ENCODE measurements at places on chromosomes 2 and 18.

- DNase-seq: no peak
- H3K36me3 ChIP-seq: no peaks in the 10 kb centered on the region
- H3K4me1 ChIP-seq: no peaks in the 10 kb centered on the region
- H3K4me3 ChIP-seq: no peak overlapping the region
Observed at GRCh38 chr2:71600555-71600954, 147.2 kb downstream of the DYSF start.

DNA sequence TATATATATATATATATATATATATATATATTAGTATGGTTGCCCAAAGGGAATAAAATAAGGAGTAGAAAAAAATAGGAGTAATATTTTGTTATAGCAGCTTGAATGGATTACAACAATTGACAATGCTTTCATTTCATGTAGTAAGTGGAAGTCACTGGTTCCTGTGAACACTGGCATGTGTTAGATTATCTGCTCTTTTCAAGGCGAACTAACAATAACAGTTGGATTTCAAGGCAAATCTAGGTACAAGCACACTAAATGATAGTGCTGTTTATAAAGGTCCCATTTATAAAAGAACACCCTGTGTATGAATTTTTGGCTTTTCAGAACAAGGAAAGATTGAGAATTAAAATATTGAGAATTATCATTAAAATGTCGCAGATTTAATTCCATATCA is 1535.7 kb downstream of the LRP1B start:
- DNase-seq: no peak
- H3K4me3 ChIP-seq: no peak overlapping the region
- H3K36me3 ChIP-seq: no peaks in the 10 kb centered on the region
- H3K27me3 ChIP-seq: no peaks in the 10 kb centered on the region
- H3K4me1 ChIP-seq: no peaks in the 10 kb centered on the region
- H3K27ac ChIP-seq: no peak overlapping the region

- no peak overlapping the region for H3K27ac ChIP-seq
- no peaks in the 10 kb centered on the region for H3K36me3 ChIP-seq
- no peak for DNase-seq
- no peaks in the 10 kb centered on the region for H3K27me3 ChIP-seq
- H3K4me3 ChIP-seq: no peak overlapping the region
- no peaks in the 10 kb centered on the region for H3K4me1 ChIP-seq
Observed at GRCh38 chr2:60867848-60868247, 13.5 kb upstream of the REL start.

DNA sequence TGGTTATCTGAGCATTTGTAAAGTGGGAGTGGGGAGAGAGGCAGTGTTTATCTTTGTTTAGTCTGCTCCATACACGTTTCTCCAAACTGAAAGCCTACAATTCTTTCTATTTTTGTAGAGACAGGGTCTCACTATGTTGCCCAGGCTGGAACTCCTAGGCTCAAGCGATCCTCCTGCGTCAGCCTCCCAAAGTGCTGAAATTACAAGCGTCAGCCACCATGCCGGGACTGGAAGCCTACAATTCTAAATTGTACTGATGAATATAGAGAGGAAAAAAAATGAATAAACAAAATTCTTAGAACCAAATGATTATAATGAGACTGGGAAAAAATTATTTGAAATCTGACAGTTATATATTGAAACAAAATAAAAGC is 1.4 kb upstream of the ZFAND2B start:
- DNase-seq: no peak
- H3K4me3 ChIP-seq: no peak overlapping the region
- peaks cover 5% of the 10 kb centered on the region for H3K4me1 ChIP-seq
- no peaks in the 10 kb centered on the region for H3K27me3 ChIP-seq
- no peaks in the 10 kb centered on the region for H3K36me3 ChIP-seq

DNA sequence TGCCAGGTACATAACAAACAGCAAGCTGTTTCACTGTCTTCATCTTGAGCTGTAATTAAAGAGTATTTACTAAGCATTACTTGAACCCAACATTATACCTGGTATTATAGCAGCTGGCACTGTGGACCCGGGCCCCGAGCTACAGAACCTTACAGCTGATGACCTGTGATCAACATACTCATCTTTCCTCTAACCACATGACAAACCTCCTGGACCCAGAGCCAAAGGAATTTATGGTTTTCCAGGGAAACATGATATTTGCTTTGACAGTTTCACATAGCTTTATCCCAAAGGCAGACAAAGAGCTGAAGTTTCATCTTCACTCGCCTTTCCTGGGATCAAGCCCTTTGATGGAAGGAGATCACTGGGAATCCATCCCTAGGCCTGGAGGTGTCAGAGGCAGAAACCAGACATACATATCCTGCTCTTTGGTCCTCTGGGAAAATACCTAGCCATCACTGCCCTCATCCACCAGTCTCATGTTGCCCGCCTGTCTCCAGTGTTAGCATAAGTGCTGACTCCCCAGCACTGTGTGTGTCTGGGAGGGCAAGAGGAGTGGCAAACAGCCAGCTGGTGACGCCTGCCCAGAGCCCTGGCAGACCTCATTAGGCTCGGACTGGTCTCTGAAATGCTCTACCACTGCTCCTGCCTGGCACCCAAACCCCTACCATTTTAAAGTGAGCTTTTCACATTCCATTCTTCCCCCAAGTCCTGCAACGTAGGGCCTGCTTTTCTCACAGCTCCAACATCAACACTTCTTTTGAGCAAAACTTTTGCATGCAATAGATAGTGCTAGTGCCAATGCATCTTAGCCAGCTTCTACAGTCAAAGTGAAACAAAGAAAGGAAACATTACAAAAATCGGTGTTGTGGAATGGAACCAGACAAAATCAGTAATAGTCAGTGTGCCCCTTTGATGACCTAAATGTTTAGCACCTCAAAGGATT is 138.8 kb upstream of the CTAGE1 start:
- H3K4me3 ChIP-seq: no peak overlapping the region
- no peaks in the 10 kb centered on the region for H3K4me1 ChIP-seq
- H3K27ac ChIP-seq: no peak overlapping the region
- H3K36me3 ChIP-seq: no peaks in the 10 kb centered on the region
- H3K27me3 ChIP-seq: no peaks in the 10 kb centered on the region
- DNase-seq: no peak

DNA sequence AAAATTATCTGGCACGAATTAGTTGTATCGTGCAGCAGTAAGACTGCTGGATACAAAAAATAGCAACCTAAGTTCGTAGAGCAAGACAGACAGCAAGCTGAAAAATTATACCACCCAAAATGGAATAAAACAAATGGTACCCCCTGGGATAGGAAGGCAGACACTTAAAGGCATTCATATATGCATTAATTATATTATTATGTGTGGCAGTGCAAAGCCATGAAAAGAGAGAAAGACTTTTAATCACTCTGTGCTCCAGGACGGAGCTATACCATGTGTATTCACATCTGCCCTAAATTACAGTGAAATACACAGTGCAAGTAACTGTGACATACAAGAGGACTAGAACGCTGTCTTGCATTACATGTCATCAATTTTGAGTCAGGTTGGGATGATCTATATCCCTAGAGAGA is 235.9 kb downstream of the GULP1 start:
- no peaks in the 10 kb centered on the region for H3K27me3 ChIP-seq
- H3K27ac ChIP-seq: no peak overlapping the region
- no peak overlapping the region for H3K4me3 ChIP-seq
- no peaks in the 10 kb centered on the region for H3K4me1 ChIP-seq
- no peak for DNase-seq

DNA sequence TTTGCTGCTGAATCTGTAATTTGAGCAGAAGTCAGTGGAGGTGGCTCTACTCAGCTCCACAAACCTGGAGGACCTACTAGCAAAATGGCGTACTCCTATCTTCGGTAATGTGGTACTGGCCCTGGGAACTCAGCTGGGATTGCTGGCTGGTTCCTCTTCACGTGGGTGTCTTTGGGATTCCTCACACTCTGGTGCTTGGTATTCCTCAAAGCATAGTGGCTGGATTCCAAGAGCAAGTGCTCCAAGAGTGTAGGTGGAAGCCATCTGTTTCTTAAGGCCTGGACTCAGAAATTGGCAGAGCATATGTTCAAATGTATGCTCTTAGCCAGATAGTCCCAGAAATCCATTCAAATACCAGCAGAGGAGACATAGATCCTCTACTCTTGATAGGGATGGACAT is 281.9 kb upstream of the CDH7 start:
- H3K27ac ChIP-seq: no peak overlapping the region
- DNase-seq: no peak
- no peaks in the 10 kb centered on the region for H3K36me3 ChIP-seq
- H3K4me1 ChIP-seq: no peaks in the 10 kb centered on the region
- no peaks in the 10 kb centered on the region for H3K27me3 ChIP-seq
- no peak overlapping the region for H3K4me3 ChIP-seq

DNA sequence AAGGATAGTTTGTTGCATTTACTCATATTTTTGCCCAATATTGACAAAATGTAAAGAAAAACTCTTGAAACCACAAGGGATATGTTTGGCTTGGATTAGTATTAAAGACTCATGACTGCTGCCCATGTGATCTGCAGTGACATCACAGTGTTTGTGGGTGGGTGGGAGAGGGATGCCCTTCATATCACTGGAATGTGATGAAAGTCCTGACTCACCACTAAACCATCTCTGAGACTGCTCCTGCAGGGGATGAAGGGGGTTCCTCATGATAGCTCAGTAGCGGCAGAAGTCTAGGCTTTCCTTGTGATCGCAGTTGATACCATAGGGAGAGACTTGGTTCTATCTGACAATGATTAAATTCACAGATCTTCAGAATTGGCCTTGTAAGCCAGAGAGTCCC is 451.2 kb downstream of the CNTNAP5 start:
- H3K4me1 ChIP-seq: no peaks in the 10 kb centered on the region
- H3K36me3 ChIP-seq: no peaks in the 10 kb centered on the region

GRCh38 chr2:26702025-26702424 is 9.5 kb downstream of the KCNK3 start:
- H3K36me3 ChIP-seq: no peaks in the 10 kb centered on the region
- no peak overlapping the region for H3K4me3 ChIP-seq
- H3K27ac ChIP-seq: no peak overlapping the region
- H3K4me1 ChIP-seq: no peaks in the 10 kb centered on the region
- DNase-seq: no peak

- H3K36me3 ChIP-seq: no peaks in the 10 kb centered on the region
- no peak overlapping the region for H3K27ac ChIP-seq
- no peak for DNase-seq
- H3K4me3 ChIP-seq: no peak overlapping the region
Observed at GRCh38 chr2:198913394-198914152, 544.2 kb downstream of the SATB2 start.

DNA sequence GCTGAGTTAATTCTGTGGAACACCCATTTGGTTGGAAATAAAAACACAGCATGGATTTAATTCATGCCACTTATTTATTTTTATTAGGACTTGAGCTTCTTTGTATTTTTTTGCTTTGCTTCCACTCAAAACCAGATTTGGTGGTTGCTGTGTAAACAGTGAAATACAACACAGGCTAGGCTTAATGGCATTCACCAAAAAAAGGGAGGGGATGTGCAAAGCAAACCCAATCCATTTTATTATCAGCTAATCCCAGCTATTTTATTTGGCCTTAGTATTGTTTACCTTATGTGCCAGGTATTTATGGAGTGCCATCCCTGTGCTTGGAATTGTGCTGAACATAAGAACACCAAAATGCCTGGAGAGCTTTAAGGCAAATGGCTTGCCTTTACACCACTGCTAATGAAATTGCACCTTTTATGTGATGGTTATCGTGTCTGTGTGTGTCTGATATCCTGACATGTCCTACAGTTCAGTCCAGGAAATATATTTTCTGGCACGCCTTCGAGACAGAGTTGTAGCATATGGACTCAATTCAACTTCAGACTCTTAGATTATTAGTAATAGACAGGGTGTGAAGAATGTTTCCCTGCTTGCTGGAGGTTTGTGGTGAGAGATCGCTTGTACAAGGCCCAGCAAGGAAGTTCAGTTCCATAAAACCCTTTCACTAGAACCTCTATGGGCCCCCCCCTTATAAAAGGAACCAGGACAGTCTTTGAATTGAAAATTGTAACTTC is 99.6 kb downstream of the PRPF40A start:
- no peak overlapping the region for H3K27ac ChIP-seq
- no peak for DNase-seq
- no peaks in the 10 kb centered on the region for H3K27me3 ChIP-seq
- no peak overlapping the region for H3K4me3 ChIP-seq
